ENCODE measurements at places on chromosomes 2 and 18. TPM values are rescaled to one million over a fixed set of nuclear protein-coding genes. Genes with fewer than 3 reads are reported as not detected.

Gene FOXD4L1
- not detected for total RNA-seq

Gene PAX3
- total RNA-seq: not detected

GRCh38 chr2:130372833-130373807, 17.3 kb downstream of the PTPN18 start:
- peaks cover 67% of the 10 kb centered on the region for H3K4me1 ChIP-seq
- DNase-seq: no peak
- peak overlapping the region; percentile 79 for H3K27ac ChIP-seq

DNA sequence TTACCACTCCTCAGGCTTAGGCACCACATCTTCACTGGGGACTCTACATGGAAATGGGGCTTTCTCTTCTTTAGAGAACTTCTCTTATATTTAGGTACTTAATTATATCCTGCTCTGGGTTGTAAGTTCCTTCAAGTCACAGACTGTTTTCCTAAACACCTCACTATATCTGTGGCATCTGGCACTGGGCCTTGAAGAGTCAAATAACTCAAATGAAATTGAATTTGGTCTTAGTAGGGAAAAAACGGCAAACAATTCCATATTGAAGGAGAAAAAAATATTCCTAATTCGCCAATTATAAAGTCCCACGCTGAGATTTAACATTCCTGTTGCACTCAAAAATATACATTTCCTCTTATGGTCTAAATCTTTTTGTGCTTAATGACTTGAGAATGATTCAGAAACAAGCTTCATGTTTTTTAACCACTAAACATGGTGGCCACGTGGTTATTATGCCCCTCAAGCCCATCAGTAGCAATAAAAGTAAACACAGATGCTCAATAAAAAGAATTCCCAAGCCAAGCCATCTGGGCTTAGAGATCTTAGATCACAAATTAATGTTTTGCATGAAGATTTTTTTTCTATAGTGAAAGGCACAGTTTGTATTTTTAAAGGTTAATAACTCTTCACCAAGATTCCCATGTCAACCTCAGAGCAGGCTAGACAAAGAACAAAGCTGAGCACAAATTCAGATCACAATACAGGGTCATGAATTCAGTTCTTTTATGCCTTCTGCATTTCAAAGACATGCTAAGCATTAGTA, 105.5 kb upstream of the SYT4 start:
- no peak overlapping the region for H3K4me3 ChIP-seq
- no peak overlapping the region for H3K27ac ChIP-seq
- DNase-seq: no peak
- no peaks in the 10 kb centered on the region for H3K36me3 ChIP-seq

All from activated CD4-positive, alpha-beta T cell treated with anti-CD3 and anti-CD28 coated beads for 36 hours (primary cell).